ENCODE measurements at places on chromosomes 16 and 17.
A peak's percentile ranks its signal among the peaks of the same experiment; 100 is the strongest.

- no peak overlapping the region for H3K4me3 ChIP-seq
- H3K4me1 ChIP-seq = peaks cover under 1% of the 10 kb centered on the region
- no peak overlapping the region for H3K27ac ChIP-seq
- no peak for DNase-seq
These were observed 6.1 kb downstream of the C16orf46 start for GRCh38 chr16:81070979-81071378.

GRCh38 chr17:17567631-17568030 is 23.9 kb downstream of the PEMT start:
- peaks cover 27% of the 10 kb centered on the region for H3K4me1 ChIP-seq
- H3K4me3 ChIP-seq = no peak overlapping the region
- H3K36me3 ChIP-seq = no peaks in the 10 kb centered on the region
- H3K27me3 ChIP-seq = no peaks in the 10 kb centered on the region
- peak overlapping the region; percentile 20 for H3K27ac ChIP-seq

- H3K4me3 ChIP-seq = no peak overlapping the region
- no peaks in the 10 kb centered on the region for H3K4me1 ChIP-seq
These were observed 68.6 kb downstream of the TMEM100 start for GRCh38 chr17:55654022-55654421.

DNA sequence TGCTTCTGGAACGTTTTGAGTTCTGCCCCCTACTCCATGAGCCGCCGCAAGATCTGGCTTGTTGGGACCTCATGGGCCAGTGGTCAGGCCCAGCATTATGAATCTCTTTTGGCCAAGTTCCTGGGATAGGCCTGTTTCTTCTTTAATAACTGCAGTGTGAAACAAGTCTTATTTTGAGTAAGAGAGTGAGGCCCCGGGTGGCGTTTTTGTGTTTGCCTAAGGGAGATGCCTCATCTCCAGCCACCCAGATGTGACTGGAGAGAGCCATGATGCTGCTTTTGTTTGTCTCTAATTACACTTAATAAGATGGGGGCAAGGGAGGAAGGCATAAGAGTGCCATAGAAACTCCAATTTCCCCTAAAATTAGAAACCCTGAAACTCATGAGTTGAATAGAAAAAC is 39.8 kb downstream of the KSR1 start:
- no peaks in the 10 kb centered on the region for H3K36me3 ChIP-seq
- DNase-seq = no peak
- no peaks in the 10 kb centered on the region for H3K27me3 ChIP-seq

DNA sequence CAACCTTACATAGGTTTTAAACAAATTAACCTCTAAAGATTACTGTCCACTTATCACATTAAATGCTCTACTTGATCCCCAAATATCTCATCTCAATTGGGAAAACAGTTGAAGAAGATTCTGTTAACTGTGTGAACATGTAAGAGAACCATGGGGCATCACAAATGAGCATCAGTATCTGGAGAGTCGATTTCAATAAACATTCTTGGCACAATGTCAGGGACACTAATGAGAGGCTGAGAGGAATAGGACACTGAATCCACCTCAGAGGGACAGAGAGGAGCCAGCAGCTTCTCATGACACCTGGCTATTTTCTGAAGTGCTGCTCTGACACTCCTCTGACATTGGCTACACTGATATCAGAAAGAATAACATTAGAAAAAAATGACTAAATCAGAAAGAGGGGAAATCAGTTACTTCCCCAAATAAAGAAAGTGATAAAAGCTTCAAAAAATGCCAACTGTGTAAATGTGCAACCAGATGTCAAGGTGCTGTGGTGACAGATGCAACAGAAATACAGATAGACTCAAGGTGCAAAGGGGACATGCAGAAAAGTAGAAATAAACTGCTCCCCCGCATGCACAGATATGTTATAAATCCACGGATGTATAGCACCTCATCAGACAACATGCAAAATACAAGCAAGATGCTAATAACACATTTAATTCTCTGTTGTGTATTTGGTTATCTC is 67.4 kb downstream of the SNX11 start:
- H3K4me1 ChIP-seq = no peaks in the 10 kb centered on the region
- H3K27ac ChIP-seq = no peak overlapping the region
- H3K27me3 ChIP-seq = peaks cover 19% of the 10 kb centered on the region
- no peaks in the 10 kb centered on the region for H3K36me3 ChIP-seq
- no peak overlapping the region for H3K4me3 ChIP-seq

DNA sequence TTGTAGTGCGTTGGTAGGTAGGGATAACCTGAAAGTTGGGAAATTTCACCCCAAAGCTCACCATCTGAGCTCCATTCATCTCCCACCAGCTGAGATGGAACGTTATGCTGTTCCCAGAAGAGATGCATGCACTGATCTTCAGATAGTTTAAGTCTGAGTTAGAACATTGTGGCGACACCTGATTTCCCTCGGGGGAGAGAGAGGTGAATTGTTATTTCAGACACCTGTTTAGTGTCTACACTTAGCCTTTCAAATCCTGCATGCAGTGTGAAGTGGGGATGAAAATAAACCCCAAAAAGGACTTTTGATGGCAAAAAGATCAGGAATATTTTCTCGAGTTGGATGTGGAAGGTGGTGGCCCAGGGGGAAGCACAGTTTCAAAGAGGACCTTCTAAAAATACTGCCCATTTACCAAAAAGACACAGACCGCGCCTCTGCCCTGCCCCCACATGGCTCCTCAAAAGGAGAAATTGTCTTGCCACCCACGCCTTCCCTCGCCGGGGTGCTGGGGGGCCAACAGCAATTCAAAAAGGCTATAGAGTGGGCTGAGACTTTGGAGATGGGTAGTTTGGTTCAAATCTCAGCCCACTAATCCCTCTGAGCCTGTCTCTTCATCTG is 11.4 kb downstream of the CIITA start:
- DNase-seq = peak; percentile 73
- H3K36me3 ChIP-seq = no peaks in the 10 kb centered on the region
- no peak overlapping the region for H3K4me3 ChIP-seq

- H3K4me3 ChIP-seq = peak overlapping the region; percentile 35
- H3K36me3 ChIP-seq = no peaks in the 10 kb centered on the region
- DNase-seq = no peak
- H3K27me3 ChIP-seq = peaks cover 56% of the 10 kb centered on the region
- H3K4me1 ChIP-seq = peaks cover 8% of the 10 kb centered on the region
These were observed 2.3 kb upstream of the HOXB2 start for GRCh38 chr17:48546924-48547807.

DNA sequence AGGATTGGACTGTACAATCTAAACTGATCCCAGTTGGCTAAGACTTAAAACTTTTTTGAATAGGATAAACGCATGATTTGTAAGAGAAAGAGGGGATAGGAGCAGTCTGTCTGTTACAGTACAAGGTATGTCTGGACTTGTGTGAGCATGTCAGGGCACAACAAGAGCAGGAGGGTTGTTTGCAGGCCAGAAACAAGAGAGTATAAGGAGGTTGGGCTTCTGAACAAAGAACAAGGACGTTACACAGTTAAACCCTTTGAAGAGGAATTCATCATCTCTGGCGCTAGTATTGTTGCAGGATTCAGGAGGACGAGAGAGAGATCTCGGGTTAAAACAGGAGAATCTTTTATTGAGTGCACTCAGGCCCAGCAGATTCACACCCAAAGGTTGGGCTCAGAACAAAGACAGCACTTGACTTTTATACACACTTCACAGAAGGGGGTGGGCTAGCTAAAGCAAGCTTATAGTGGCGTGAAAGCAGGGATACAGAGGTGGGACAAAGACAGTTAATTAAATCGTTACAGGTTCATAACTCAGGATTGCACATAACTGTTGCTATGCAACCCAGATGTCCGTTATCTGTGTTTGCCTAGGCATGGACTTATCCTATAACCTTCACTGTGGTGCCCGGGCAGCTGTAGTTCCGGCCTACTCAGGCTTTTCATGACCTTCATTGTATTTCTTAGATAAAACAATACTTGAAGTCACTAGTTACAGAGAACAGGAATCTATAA is 34.3 kb downstream of the SEC14L1 start:
- no peak for DNase-seq
- no peak overlapping the region for H3K4me3 ChIP-seq
- peak overlapping the region; percentile 17 for H3K27ac ChIP-seq
- peaks cover 17% of the 10 kb centered on the region for H3K4me1 ChIP-seq
- H3K36me3 ChIP-seq = peaks cover 4% of the 10 kb centered on the region

DNA sequence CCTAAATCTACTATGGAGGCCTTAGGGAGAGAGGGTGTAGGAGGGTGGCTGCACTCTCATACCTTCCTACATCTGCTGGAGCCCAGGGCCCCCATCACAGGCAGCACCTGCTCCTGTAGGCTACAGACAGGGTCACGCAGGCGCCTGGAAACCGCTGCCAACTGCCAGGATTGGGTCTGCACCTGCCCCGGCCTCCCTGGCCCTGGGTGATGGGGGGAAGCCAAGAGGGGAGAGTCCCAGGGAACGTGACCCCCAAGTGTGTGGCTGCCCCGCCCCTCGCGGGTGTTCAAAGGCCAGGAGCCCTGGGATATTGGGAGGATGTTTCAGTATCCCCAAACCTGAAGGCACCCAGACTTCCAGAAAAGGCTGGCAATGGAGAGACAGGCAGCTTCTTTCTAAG is 5.6 kb upstream of the TEX19 start:
- no peaks in the 10 kb centered on the region for H3K36me3 ChIP-seq
- H3K4me1 ChIP-seq = no peaks in the 10 kb centered on the region
- no peak for DNase-seq

DNA sequence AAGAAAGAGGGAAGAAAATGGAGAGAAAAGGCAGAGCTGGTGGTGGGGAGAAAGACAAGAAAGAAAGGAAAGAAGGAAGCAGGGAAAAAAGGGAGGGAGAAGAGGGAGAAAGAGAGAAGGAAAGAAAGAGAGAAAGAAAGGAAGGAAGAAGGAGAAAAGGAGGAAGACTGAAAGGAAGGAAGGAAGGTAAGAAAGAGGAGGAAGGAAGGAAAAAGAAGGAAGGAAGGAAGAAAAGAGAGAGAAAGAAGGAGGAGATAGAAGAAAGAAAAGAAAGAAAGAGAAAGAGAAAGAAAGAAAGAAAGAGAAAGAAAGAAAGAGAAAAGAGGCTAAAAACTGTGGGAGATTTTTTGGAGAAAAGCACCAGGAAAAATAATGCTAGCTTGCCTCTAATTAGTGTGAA is 561.4 kb upstream of the GOT2 start:
- no peak overlapping the region for H3K4me3 ChIP-seq
- H3K4me1 ChIP-seq = no peaks in the 10 kb centered on the region
- DNase-seq = no peak
- H3K27ac ChIP-seq = no peak overlapping the region

GRCh38 chr16:49661465-49662187 is 194.3 kb downstream of the ZNF423 start:
- H3K4me1 ChIP-seq = peaks cover 10% of the 10 kb centered on the region
- H3K27ac ChIP-seq = no peak overlapping the region
- no peaks in the 10 kb centered on the region for H3K27me3 ChIP-seq

DNA sequence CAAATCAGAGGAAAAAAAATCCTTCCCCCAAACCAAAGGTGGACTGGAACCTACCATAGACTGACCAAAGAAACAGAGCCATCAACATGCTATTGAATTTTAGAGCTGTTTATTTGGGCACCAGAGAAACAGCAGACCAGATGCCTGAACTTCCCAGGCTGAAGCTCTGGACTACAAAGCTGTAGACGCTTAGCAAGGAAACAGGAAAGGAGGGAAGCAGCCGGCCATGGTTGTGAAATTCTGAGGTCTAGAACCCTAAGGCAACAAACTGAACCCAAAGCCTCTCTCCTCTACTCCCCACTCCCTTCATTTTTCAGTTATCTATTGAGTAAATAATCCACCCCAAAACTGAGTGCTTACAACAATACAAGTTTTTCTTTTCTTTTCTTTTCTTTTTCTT is 45.4 kb upstream of the MEIOC start:
- H3K27ac ChIP-seq = no peak overlapping the region
- H3K4me1 ChIP-seq = no peaks in the 10 kb centered on the region
- H3K36me3 ChIP-seq = no peaks in the 10 kb centered on the region

GRCh38 chr16:59878999-59879398 is 1144.9 kb upstream of the GOT2 start:
- no peak overlapping the region for H3K27ac ChIP-seq
- H3K4me1 ChIP-seq = no peaks in the 10 kb centered on the region
- no peak overlapping the region for H3K4me3 ChIP-seq
- no peak for DNase-seq
- H3K36me3 ChIP-seq = no peaks in the 10 kb centered on the region
- no peaks in the 10 kb centered on the region for H3K27me3 ChIP-seq

GRCh38 chr16:14244196-14245010 is 173.3 kb downstream of the MRTFB start:
- H3K27ac ChIP-seq = no peak overlapping the region
- no peaks in the 10 kb centered on the region for H3K27me3 ChIP-seq
- peaks cover 72% of the 10 kb centered on the region for H3K36me3 ChIP-seq

- no peak overlapping the region for H3K27ac ChIP-seq
- no peaks in the 10 kb centered on the region for H3K36me3 ChIP-seq
These were observed 46.9 kb upstream of the WSCD1 start for GRCh38 chr17:6023036-6023831.

- H3K4me1 ChIP-seq = no peaks in the 10 kb centered on the region
- no peak overlapping the region for H3K4me3 ChIP-seq
- H3K36me3 ChIP-seq = no peaks in the 10 kb centered on the region
- H3K27me3 ChIP-seq = no peaks in the 10 kb centered on the region
These were observed 58.6 kb downstream of the MMD start for GRCh38 chr17:55363033-55363432.

DNA sequence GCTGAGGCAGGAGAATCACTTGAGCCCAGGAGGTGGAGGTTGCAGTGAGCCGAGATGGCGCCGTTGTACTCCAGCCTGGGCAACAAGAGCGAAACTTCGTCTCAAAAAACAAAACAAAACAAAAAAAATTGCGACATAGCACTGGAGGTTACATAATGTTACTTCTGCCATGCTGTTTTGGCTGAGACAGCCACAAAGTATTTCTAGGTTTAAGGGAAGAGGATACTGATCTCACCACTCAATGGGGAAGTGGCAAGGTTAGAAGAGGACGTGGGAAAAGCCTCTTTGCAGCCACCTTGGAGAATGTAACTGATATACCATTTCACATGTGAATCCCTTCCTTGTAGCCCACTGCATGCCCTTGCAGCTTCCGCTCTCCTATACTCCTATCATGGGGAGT is 131.2 kb upstream of the NLRP1 start:
- H3K4me1 ChIP-seq = no peaks in the 10 kb centered on the region
- H3K27ac ChIP-seq = no peak overlapping the region
- H3K4me3 ChIP-seq = no peak overlapping the region
- no peaks in the 10 kb centered on the region for H3K36me3 ChIP-seq
- peaks cover 42% of the 10 kb centered on the region for H3K27me3 ChIP-seq

GRCh38 chr17:81392909-81393654 is 2.2 kb upstream of the BAHCC1 start:
- peak overlapping the region; percentile 95 for H3K27ac ChIP-seq
- H3K4me1 ChIP-seq = peaks cover 46% of the 10 kb centered on the region
- H3K36me3 ChIP-seq = no peaks in the 10 kb centered on the region
- H3K4me3 ChIP-seq = peak overlapping the region; percentile 74

GRCh38 chr16:80103463-80103862 is 437.3 kb upstream of the DYNLRB2 start:
- H3K27ac ChIP-seq = no peak overlapping the region
- H3K36me3 ChIP-seq = no peaks in the 10 kb centered on the region
- DNase-seq = no peak
- no peaks in the 10 kb centered on the region for H3K4me1 ChIP-seq
- no peak overlapping the region for H3K4me3 ChIP-seq

- H3K4me1 ChIP-seq = peaks cover 21% of the 10 kb centered on the region
- no peak for DNase-seq
- H3K27me3 ChIP-seq = peaks cover 10% of the 10 kb centered on the region
- H3K27ac ChIP-seq = no peak overlapping the region
- no peak overlapping the region for H3K4me3 ChIP-seq
- no peaks in the 10 kb centered on the region for H3K36me3 ChIP-seq
These were observed 215.7 kb downstream of the NTN1 start for GRCh38 chr17:9237053-9237410.

GRCh38 chr16:8551388-8552332 is 38.7 kb downstream of the TMEM114 start:
- H3K27me3 ChIP-seq = peaks cover 12% of the 10 kb centered on the region
- DNase-seq = no peak
- H3K27ac ChIP-seq = no peak overlapping the region
- no peak overlapping the region for H3K4me3 ChIP-seq
- H3K4me1 ChIP-seq = no peaks in the 10 kb centered on the region

Data from upper lobe of right lung (tissue), 1 donor.